Cerebellar nuclear complex (tissue), 1 donor: ENCODE measurements at places on chromosomes 3 and 15.

- no peak for DNase-seq
Measured at GRCh38 chr15:24966364-24967103, 11.7 kb downstream of the SNRPN start.

GRCh38 chr3:186516646-186517045 is 27.5 kb downstream of the CRYGS start:
- DNase-seq = no peak

DNA sequence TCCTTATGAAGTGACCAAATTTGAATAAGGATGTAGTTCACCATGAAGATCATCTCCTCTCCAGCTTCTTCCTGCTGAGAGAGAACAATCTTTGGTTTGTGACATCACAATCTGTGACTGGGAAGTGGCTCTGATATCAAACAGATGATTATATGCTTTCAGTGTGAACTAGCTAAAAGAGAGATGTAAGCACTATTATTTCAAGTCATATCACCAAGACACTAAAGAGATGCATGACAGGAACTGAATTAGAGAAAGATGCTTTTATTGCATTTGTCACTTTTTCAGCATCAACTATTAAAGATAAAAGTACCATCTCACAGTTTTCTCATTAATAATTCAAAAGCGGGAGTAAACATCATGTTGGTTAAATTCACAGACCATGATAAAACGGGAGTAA is 3.5 kb downstream of the CHRM5 start:
- no peak for DNase-seq

GRCh38 chr3:32484436-32484835 is 18.2 kb downstream of the CMTM6 start:
- no peak for DNase-seq

- DNase-seq = no peak
Measured at GRCh38 chr3:38022301-38022700, 7.1 kb downstream of the PLCD1 start.

GRCh38 chr3:114460459-114460858 is 166.6 kb downstream of the TIGIT start:
- no peak for DNase-seq

DNA sequence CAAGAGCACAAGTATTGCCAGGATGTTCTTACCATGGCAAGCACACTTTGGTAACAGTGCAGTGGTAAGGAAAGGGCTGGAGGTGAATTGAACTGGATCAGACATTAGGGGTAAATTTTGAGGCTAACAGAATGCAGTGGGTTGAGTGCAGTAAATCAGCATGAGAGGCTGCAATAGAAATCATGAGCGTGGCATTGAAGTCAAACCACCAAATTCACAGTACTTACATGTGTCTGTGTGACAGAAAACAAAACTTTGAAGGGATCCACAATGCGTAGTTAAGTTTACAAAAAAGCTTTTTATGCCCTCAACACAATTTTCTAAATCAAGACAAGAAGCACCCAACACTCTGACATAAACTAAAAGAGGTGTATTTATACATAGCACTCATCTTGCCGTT is 428.0 kb upstream of the ARHGEF26 start:
- no peak for DNase-seq

DNA sequence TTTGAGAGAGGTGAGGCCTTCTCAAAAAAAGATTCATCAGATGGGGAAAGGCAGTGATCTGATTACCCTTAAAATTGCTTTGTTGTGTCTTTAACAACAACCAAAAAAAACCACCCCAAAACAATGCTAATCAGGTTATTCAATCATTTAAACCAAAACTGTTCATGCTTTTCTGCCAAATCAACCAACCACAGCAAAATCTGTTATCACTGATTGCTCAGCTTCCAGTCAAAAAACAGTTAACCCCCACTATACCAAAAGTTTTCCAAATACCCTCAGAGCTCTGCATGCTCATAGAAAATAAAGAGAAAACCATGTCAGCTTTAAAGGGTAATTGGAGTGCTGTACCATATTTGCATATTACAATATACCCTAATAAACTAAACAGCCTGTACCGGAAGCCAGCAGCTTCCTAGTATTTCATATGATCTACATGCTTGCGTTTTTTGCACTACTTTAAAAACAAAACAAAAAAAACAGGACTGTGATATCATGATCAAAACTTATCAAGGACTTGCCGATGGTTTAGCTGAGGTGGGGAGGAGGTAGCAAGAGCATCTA is 22.8 kb downstream of the SATB1 start:
- no peak for DNase-seq
